ENCODE measurements at places on chromosomes 11 and 22. TPM values are rescaled to one million over a fixed set of nuclear protein-coding genes. Genes with fewer than 3 reads are reported as not detected.

DNA sequence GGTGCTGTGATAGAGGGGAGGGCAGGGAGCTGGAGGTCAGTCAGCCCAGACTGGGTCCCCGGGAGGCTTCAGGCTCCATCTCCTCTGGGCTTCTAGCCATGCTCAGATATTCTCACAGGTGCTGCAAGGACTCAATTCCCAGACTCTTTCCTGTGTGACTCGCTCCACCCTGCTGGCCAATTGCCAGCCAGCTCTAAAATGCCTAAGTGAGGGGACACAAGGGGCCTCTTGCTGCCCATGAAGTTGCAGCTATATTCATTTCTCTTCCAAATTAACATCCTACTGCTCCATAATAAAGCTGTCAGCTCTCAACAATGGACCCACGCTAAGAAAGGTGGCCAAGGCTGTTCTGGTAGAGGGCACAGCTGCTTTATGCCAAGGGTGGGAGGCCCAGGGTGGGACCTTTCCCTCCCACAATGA lies 101.5 kb downstream of the PLEKHA7 start:
- DNase-seq, result no peak

Gene GLB1L2
- 4.9 TPM for total RNA-seq

DNA sequence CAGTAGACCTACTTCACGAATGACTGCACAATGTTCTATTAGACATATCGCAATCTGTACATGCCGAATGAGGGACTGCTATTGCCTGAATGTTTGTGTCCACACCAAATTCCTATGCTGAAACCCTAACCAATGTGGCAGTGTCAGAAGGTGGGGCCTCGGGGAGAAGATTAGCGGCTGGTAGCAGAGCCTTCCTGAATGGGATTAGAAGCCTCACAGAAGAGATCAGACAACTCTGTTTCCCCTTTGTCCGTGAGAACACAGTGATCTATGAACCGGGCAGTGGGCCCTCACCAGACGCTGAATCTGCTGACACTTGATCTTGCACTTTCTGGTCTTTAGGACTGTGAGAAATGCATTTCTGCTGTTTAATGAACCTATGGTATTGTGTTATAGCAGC lies 33.1 kb downstream of the LRFN4 start:
- no peak for DNase-seq

DNA sequence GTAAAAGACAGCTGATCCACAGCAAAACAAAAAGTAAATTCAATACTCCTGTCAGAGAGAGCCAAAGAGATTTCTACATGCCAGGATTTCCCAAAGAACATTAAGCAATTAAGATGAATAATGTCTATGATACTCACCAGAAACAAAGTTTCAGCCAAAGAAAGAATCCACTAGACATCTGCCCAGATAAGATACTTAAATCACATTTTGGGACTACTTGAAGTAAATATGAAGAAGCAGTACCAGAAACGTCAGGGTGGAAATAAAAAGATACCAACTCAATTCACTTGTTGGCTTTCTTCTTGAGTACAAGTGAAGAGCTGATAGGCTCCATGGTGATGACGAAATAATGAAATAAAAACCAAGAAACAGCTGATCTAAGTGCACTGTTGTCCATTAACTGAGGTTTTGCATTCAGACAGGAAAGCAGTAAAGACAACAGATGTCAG lies 31.6 kb upstream of the ARHGAP32 start:
- no peak for DNase-seq

GRCh38 chr22:49575703-49576081 lies 252.0 kb downstream of the BRD1 start:
- DNase-seq, result no peak

GRCh38 chr11:72681226-72682153 lies 7.3 kb upstream of the PDE2A start:
- DNase-seq, result no peak

Gene ADM2
- 7.0 TPM for total RNA-seq

DNA sequence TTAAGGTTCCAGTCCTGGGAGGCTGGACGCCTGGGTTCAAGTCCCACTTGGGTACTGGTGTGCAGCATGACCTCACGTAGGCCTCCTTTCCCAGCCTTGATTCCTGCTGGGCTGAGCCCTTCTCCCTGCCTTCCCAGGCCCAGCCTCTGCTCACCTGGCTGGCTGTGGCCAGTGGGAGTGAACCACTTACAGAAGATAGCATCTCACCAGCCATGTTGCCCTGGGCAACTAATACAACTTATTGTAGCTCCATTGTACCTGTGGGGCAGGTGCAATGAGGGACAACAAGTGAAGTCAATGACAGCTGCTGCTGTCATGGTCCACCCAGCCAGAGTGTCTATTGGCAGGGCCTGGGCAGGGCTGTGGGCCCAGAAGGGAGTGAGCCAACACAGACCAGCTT lies 48.4 kb upstream of the MPEG1 start:
- DNase-seq, result no peak

- no peak for DNase-seq
Measured at GRCh38 chr11:96314326-96315020, 28.5 kb downstream of the MAML2 start.

Gene CARNS1
- 1.4 TPM for total RNA-seq

Gene DCHS1
- total RNA-seq, result 2.1 TPM

GRCh38 chr11:123218451-123218850 lies 23.4 kb upstream of the CLMP start:
- no peak for DNase-seq

Gene RBM4B
- 19.8 TPM for total RNA-seq

Gene KRTAP5-11
- total RNA-seq, result not detected

DNA sequence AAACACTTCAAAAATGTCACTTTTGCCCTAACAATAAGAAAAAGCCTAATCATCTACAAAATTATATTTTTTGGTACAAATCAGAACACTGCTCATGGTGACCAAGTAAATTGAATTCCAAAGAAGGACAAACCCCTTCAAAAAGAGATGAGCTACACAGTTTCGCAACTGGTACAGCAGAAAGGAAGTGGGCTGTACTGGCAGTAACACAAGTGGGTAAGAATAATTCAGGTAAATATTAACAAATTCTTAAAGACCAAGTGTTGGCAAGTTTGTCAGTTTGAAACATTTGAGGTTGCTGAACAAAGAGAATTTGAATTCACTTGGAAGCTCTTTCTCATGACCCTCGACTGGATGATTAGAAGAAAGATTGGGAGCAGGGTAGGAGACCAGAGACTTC lies 35.5 kb downstream of the MSANTD4 start:
- no peak for DNase-seq

DNA sequence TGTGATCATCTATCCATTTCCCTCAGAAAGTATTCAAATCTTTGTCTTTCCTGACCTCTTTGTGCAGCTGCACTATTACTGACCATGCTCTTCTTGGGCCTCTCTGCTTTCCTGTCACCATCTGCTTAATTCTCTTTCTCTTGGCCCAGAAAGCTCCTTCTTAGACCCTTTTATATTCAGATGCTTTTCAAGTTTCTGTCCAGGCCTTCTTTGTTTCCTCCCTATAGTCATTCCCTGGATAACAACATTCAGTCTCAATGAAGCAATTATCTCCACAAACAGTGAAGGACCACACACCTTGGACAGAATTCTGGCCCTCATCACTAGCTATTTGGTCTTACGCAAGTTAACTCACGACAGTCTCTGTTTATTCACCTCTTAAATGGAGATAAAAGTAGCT lies 89.7 kb downstream of the LARGE2 start:
- no peak for DNase-seq

GRCh38 chr11:64364911-64365310 lies 5.9 kb downstream of the RPS6KA4 start:
- DNase-seq, result no peak

GRCh38 chr11:1882265-1883238 lies 9.1 kb downstream of the PRR33 start:
- peak; percentile 80 for DNase-seq

- DNase-seq, result no peak
Measured at GRCh38 chr11:46006418-46007070, 84.1 kb downstream of the LARGE2 start.

- no peak for DNase-seq
Measured at GRCh38 chr11:33411751-33412150, 154.6 kb downstream of the HIPK3 start.

- no peak for DNase-seq
Measured at GRCh38 chr11:18705651-18706281, 7.2 kb downstream of the TMEM86A start.

DNA sequence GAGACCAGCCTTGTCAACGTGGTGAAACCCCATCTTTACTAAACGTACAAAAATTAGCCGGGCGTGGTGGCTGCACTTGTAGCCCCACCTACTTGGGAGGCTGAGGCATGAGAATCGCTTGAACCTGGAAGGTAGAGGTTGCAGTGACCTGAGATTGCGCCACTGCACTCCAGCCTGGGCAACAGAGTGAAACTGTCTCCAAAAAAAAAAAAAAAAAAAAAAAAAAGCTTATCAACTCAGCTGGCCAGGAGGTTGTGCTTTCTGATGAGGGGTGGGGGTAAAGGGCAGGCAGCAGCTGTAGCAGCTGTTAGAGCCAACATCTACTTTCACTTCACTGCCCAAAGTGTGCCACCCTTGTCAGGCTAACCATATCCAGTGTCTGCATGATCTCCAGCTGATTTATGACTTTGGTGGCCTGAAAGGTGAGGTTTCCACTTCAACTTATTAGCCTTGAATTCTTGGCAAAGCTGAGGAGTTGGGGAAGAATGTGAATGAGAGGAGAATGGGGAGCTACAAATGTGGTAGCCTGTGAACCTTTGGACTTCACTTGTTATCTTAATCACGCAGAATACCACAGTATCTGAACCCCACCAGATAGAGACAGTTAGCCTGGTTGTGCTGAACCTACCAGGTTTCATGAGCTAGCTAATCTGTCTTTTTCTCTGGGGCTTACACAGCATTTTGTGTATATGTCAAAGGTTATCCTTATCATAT lies 19.6 kb downstream of the RNF121 start:
- no peak for DNase-seq

GRCh38 chr11:11293798-11294550 lies 59.1 kb downstream of the CSNK2A3 start:
- no peak for DNase-seq

- DNase-seq, result no peak
Measured at GRCh38 chr22:41910050-41911000, 4.5 kb downstream of the SHISA8 start.

GRCh38 chr11:30381879-30382278 lies 59.0 kb downstream of the ARL14EP start:
- DNase-seq, result no peak

- peak; percentile 40 for DNase-seq
Measured at GRCh38 chr11:93921695-93922468, 71.5 kb upstream of the VSTM5 start.

DNA sequence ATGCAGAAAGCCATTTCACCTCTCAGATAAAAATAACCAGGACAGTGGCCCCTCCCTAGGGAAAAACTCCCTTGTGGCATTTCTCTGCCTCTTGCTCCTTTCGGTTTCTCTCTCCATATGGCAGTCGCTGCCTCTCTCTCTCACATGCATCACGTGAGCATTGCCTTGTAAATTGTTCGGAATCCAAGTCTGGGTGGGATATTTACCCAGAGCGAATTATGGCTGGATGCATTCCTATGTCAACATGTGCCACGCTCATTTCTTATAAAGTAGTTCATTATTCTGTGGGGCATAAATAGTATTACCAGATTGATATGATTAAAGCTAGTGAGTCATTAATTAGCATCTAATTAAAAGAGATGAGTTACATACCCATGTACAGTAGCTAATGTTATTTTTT lies 392.9 kb downstream of the INSC start:
- no peak for DNase-seq

DNA sequence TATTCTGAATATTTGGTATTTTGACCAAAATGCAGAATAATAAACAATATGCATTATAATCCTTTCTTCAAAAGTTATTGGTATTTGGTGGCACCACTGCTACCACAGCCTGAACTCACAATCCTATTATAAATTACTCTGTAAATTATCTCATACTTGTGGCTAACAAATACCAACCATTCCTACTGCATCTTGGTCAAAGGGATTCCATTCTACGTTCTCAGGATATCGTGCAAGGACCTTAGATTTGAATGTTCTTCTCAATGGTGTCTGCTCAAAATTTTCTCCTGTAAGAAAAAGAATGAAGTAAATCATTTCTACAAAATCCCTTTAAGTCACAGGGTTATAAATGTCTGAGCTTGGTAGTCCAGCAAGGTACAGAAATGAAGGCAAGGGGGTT lies 58.7 kb downstream of the DENND5A start:
- no peak for DNase-seq

- peak; percentile 90 for DNase-seq
Measured at GRCh38 chr11:45771566-45772448, 33.1 kb upstream of the SLC35C1 start.

Gene C2CD2L
- total RNA-seq, result 43.2 TPM

GRCh38 chr11:126791446-126791845 lies 209.1 kb downstream of the KIRREL3 start:
- no peak for DNase-seq

GRCh38 chr11:122137078-122137793 lies 21.2 kb upstream of the BLID start:
- no peak for DNase-seq

- DNase-seq, result no peak
Measured at GRCh38 chr11:127843483-127844396, 743.6 kb downstream of the ETS1 start.

DNA sequence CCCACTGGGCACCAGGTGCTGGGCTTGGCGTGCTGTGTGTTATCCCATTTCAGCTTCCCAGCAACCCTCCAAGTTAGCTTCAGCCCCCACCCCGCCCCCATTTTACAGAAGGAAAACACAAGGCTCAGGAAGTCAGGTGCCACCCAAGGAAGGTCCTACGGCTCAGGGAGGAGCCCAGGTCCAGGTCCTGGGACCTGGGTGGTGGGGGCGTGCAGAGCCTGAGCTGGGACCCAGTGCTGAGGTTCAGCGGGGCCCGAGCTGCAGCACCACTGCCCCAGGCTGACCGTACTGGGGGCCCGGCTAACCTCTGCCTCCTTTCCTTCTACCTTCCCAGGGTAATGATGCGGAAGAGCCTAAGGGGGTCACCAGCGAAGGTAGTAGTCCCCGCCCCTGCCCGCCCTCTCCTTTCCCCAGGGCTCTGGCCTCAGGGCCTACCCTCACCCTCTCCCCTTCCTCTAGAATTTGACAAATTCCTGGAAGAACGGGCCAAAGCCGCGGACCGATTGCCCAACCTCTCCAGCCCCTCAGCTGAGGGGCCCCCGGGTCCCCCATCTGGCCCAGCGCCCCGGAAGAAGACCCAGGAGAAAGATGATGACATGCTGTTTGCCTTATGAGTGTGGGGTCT lies 34.2 kb upstream of the HMOX1 start:
- DNase-seq, result no peak

Gene APOL2
- 68.6 TPM for total RNA-seq

Measured in activated naive CD4-positive, alpha-beta T cell treated with anti-CD3 and anti-CD28 coated beads, Interleukin-2, amount 50 U/mL, for 72 hours (primary cell).